Stimulated activated CD4-positive, alpha-beta T cell treated with anti-CD3 and anti-CD28 coated beads, Interleukin-4, amount 100 ng/mL, for 48 hours (primary cell): ENCODE measurements at places on chromosomes 6 and 20.

DNA sequence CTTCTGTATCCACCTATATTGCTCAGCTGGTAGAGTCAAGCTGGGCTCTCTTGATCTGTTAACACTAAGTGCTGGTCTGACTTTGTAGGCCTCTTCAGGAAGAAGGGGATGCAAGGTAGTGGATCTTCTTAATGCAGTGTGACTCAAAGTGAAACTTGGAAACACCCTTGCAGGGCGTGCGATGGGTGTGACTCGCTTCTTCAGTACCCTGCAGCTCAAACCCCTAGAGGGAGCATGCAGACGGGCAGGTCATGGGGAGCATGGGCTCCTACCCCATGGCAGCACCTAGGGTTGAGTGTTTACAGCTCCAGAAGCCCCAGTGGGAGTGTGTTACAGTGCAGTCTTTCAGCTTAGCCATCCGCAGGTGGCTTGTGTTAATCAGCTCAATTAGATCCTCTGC is 757 bp upstream of the SAMD3 start:
- peak; percentile 46 for DNase-seq

DNA sequence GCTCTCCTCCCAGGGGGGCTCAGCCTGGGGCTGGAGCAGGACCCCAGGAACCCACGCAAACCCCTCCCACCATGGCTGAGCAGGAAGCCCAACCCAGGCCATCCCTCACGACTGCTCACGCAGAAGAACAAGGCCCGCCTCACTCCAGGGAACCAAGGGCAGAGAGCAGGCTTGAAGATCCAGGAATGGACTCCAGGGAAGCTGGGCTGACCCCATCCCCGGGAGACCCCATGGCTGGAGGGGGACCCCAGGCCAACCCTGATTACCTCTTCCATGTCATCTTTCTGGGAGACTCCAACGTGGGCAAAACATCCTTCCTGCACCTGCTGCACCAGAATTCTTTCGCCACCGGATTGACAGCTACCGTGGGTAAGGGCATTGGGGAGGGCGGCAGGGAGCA is 24.7 kb downstream of the RAB44 start:
- DNase-seq, result no peak

GRCh38 chr6:169277619-169278018 is 24.0 kb upstream of the THBS2 start:
- DNase-seq, result no peak

- DNase-seq, result peak; percentile 81
These were observed 4.1 kb upstream of the BCAS4 start for GRCh38 chr20:50790651-50791277.

GRCh38 chr6:30599625-30600324 is 17.3 kb downstream of the PPP1R10 start:
- no peak for DNase-seq

DNA sequence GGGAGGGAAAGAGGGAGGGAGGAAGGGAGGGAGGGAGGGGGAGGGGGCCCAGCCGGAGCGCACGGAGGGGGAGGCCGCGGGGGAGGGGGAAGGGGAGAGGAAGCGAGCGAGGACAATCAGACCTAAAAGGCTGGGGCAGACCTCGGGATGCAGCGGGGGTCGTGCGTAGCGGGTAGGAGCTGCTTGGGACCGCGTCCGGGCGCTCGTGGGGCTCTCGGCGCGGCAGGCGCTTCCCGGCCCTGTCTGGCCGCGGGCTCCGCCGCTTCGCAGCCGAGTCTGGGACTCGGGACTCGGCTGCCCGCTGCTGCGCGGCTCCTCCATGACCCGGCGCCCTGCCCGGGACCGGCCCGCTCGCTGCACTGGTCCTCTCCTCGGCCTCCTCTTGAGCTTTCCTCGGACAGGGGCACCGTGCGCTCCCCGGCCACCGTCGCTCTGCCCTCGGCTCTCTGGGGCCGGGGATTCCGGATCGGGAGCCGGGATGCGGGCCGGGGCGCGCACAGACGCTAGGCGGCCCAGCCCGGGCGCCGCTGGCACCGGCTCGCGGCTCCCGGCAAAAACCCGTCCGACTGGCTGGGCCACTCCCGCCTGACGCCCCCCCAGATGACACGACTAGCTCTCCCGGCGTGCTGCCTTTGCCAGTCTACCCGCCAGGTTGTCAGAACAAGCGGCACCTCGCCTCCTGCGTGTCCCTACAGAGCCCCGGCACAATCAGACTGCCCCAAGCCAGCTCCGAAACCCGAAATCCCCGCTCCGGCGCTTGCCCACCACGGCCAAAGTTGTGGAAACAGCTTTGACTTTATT is 2.2 kb downstream of the TFAP2A start:
- no peak for DNase-seq

DNA sequence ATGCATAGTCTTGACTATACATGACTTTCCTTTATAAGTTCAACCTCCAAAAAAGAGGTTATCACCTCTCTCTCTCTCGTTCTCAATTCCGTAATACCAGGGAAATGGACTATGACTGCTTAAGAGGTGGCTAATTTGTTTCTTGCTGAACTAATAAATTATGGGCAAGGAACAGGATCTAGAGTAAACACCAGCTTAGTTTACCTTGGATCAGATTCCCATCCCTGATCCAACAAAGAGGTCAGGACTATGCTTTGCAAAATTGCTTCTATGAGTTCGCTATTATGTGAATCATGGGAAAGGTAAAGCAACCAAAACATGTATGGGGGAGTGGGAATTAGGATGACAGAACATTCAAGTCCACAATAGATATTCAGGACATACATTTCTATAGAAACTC is 630.7 kb downstream of the HACE1 start:
- DNase-seq, result no peak

DNA sequence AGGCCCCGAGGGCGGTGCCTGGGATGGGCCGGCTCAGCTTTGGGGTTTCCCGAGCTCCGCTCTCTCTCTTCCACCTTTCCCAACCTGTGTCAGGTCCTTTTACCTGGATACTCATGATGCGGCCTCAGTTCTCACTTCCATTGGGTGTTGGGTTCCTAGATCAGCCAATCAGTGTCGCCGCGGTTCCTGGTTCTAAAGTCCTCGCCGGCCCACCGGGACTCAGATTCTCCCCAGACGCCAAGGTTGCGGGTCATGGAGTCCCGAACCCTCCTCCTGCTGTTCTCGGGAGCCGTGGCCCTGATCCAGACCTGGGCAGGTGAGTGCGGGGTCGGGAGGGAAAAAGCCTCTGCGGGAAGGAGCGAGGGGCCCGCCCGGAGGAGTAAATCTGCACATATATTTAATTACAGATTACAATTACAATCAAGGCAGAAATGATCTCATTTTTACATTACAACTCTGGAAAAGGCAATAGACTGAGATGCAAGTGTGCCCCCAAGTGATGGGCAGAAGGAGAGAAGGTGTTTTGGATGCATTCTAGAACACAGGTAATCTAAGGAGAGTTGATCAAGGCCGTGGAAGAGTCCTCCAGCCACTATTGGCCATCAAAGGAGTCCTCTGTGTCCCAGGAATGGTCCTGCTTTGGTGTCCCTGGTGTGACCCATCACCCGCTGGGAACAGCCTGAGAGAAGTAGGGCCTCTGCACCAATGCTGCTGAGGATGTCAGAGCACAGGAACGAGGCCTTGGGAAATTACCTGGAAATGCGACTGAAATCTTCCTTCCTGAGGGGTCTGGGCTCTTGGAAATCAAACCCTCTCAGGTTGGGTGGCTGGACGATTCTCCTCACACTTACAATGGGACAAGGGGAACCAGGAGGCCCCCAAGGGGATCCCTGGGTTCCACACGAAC is 34.7 kb upstream of the MICB start:
- peak; percentile 82 for DNase-seq

- no peak for DNase-seq
These were observed 1.2 kb upstream of the DLL1 start for GRCh38 chr6:170292111-170292406.

- no peak for DNase-seq
These were observed 135.5 kb upstream of the NUP153 start for GRCh38 chr6:17842014-17842776.

DNA sequence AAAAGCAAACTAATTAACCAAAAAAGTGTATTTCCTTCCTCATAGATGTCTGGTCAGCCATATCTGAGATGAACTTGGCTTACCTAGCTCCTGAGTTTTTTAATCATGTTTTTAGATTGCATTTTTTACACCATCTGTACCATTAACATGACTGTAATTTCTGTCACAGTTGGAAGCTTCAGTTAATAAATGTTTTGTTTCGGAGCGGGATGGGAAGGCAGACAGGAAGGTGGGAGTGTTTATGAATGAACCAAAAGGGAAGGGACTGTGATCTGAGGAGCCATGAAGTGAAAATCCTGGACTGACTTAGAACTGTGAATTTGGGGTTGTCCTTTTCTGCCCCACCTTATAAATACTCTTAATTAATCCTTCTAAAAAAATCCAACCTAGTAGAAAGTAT is 445.6 kb upstream of the SOX4 start:
- DNase-seq, result no peak

- no peak for DNase-seq
These were observed 132.7 kb upstream of the MAP3K4 start for GRCh38 chr6:160858886-160859285.

- DNase-seq, result no peak
These were observed 51.7 kb downstream of the TTI1 start for GRCh38 chr20:37981568-37981967.

GRCh38 chr20:1654996-1655395 is 2.6 kb downstream of the SIRPG start:
- DNase-seq, result no peak
